ENCODE measurements at places on chromosomes 6 and 20. TPM values are rescaled to one million over a fixed set of nuclear protein-coding genes. Genes with fewer than 3 reads are reported as not detected.

Gene OR2B6
- not detected for total RNA-seq

Gene KIAA1755
- total RNA-seq, result 6.0 TPM

Gene ANKRD66
- not detected for total RNA-seq

Gene RSPH4A
- total RNA-seq, result 0.63 TPM

Gene GLP1R
- total RNA-seq, result not detected

Gene TMEM200A
- 9.3 TPM for total RNA-seq

Gene LSM2
- total RNA-seq, result 74.3 TPM

Gene ENPP3
- not detected for total RNA-seq

Gene C20orf96
- 9.7 TPM for total RNA-seq

Gene RWDD2A
- 5.1 TPM for total RNA-seq

Gene PLA2G7
- total RNA-seq, result 0.10 TPM

Gene ZNF184
- total RNA-seq, result 4.6 TPM

Gene RSPO3
- 1.8 TPM for total RNA-seq

Gene BPIFA1
- total RNA-seq, result not detected

Gene GMDS
- total RNA-seq, result 26.3 TPM

Gene FAM83B
- 0.29 TPM for total RNA-seq

Gene LY6G6C
- total RNA-seq, result not detected

Gene CAGE1
- total RNA-seq, result not detected

Gene SLC17A3
- not detected for total RNA-seq

Gene ATF6B
- 46.3 TPM for total RNA-seq

Gene BPI
- not detected for total RNA-seq

Gene TNFRSF6B
- total RNA-seq, result 96.8 TPM

Gene KCTD20
- total RNA-seq, result 74.7 TPM

Gene CST5
- not detected for total RNA-seq

Gene DDO
- 2.0 TPM for total RNA-seq

Gene CLPSL1
- total RNA-seq, result not detected

Gene ATP6V1G2
- total RNA-seq, result 0.18 TPM

Gene KHDC1L
- total RNA-seq, result not detected

Gene SLC2A10
- total RNA-seq, result 20.6 TPM

Gene ID1
- 74.3 TPM for total RNA-seq

Gene CDKAL1
- total RNA-seq, result 8.8 TPM

Gene GPX5
- not detected for total RNA-seq

Gene PTGIS
- total RNA-seq, result 0.53 TPM

Gene GTSF1L
- total RNA-seq, result not detected

Gene PKHD1
- total RNA-seq, result 0.53 TPM

Gene ENPP1
- 1.2 TPM for total RNA-seq

Gene HLA-DMB
- 1.8 TPM for total RNA-seq

Gene NOTCH4
- 66.1 TPM for total RNA-seq

Measured in glomerular endothelial cell (primary cell).